ENCODE measurements at places on chromosomes 1 and 21.

DNA sequence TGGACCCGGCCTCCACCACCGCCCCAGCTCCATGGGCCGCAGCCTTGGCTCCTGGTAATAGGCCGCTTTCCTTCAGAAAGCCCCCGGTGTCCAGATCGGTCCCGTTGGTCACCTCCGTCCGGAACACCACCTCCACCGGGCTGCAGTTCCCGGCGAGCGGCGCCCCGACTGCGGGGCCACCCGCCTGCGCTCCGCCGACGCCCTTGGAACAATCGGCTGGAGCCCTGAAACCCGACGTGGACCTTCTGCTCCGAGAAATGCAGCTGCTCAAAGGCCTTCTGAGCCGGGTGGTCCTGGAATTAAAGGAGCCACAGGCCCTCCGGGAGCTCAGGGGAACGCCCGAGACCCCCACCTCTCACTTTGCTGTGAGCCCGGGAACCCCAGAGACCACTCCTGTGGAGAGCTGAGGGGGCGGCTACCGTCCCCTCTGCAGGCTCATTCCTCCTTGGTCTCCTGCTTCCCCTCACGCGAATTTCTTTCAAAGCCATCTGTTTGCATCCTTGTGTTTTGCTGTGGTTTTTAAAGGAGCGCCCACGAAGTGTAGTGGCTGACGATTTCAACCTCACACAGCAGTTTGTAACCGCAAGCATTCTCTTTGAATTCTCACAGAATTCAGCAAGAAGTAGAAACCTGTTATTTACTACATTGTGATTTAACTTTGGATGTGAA is 6.0 kb downstream of the FCRLB start:
- DNase-seq, result peak; percentile 20

GRCh38 chr21:14071902-14072734 is 138.6 kb downstream of the LIPI start:
- no peak for DNase-seq

DNA sequence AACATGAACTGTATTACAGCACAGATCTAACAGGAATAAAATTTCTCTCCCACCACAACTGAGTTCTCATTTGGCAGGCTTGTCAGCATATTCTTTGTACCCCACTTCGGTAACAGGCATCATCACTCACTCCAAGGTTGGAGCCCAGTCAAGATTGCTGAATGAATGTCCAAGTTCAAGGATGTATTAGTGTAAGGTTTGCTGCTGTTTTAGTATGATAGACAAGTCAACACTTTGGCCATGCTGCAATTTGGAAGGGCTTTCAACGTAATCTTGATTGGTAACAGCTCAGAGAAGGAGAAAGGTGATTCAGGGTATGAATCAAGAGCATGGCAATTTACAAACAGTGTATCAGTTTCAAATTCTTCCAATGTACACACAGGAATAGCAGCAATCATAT is 6.8 kb downstream of the SSX2IP start:
- no peak for DNase-seq

DNA sequence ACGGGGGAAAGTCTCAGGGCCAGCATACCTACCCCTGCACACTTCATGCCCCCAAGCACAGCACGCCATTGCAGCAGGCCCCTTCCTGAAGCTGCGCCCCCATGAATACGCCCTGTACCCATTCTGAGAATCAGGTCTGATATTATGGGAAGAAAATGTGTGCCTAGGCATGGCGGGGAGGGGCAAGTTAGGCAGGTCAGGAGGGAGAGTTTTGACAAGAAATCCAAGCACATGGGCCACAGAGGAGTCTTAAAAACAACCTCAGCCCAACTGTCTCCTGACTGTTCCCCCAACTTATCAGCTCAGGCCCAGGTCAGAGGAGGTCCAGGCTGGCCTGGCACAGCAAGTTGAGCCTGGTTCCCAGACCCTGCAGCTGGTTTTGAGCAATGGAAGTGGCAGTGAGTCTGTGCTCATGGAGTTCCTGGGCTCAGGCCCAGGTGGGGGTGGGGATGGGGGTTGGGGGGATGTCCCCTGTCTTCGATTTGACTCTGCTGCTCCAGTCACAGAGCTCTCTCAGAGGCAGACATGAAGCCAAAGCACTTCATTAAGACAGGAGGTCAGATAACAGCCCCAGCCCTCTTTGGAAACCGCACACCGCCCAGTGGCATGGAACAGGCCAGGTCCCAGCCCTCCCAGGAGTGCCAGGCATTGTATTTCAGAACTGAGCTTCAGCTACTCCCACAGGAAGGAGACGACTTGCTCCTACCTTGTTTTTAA is 20.6 kb upstream of the BCAR3 start:
- DNase-seq, result no peak

GRCh38 chr1:211535346-211535745 is 43.4 kb upstream of the RD3 start:
- no peak for DNase-seq

DNA sequence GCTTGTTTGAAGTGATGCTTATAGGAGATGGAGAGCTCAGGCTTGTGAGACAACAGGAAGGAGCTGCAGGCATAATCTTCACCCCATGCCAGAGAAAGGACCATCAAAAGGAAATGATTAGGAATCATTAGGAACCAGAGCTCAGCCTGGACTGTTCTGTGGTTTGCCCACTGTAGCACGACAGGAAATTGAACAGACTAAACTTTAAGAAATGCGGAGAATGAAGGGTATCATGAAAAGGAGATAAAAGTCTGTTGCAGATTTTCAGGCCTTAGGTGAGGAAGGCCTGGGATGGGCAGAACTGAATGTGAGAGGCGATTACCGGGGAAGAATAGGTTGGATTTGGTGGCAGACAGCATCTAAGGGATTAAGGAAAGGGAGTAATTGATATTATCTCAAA is 292.0 kb upstream of the PLXNA2 start:
- no peak for DNase-seq

- no peak for DNase-seq
Observed at GRCh38 chr1:242056988-242057744, 58.3 kb upstream of the MAP1LC3C start.

DNA sequence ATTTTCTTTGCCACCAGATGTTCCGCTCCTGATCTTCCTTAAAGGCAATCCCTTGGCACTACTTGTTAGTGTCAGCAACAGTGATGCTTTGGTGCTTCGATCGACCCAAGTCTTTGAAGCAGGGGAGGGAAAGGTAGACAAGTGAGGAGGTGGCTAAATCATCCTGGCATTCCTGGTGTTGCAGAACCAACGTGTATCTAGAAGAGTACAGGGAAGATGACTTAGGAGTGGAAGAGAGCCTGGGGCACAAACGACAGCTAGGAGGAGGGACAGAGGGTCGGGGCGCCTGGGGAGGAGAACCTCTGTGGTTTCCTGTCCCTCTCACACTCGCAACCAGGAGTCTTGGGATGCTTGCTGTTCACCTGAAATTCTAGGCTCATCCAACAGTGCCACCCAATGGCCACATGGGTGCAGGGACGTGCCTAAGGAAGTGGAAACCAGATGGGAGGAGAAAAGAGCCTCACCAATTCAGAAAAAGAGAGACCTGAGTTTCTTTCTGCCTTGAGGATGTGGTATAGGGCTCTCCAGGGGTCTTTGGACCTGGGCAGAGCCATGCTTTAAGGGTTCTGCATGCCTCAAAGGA is 9.5 kb upstream of the KCNA2 start:
- DNase-seq, result peak; percentile 28

DNA sequence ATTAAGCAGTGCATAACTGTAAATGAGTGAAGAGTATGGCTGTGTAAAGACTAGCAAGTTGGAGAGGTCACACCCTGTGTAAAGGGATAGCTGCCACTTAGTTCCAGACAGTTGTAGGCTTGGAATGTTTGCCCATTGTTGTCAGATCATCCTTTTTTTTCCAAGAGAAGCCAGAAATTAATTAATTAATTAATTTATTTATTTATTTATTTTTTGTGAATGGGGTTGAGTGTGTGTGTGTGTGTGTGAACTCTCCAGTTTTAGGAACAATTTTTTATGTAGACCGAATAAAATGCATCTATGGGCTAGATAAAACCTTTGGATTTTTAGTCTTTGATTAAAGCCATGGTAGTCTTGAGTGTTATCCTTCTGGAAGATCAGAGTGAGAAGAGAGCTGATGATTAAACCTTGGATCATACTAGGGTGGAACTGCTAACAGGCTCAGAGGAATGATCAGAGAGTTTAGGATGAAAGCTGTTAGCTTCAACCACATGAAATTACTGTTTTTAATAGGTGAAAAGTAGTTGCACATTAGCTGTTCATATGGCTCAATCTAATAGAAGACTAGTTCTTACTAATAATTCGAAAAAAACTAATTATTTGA is 58.4 kb downstream of the OSBPL9 start:
- DNase-seq, result no peak

GRCh38 chr1:41341365-41341683 is 19.9 kb upstream of the FOXO6 start:
- no peak for DNase-seq

DNA sequence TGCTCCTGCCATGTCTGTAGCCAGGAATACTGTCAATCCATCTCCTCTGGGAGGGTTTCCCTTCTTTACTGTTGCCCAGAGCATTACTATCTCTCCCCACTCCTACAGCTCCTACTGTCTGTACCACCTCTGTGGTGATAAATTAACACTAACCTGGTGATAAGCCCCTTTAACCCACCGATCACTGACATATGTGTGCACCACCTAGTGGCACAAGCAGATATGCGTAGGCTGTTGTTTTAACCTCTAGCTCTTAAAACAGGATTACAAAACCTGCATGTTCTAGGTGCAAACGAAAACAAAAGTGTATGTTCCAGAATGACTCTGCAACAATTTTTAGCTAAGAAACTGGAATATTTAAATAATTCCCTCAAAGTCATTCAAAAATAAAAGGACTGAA is 93.9 kb upstream of the BEND5 start:
- DNase-seq, result no peak

All from T-helper 9 cell (primary cell).